ENCODE measurements at places on chromosomes 1 and 21.

DNA sequence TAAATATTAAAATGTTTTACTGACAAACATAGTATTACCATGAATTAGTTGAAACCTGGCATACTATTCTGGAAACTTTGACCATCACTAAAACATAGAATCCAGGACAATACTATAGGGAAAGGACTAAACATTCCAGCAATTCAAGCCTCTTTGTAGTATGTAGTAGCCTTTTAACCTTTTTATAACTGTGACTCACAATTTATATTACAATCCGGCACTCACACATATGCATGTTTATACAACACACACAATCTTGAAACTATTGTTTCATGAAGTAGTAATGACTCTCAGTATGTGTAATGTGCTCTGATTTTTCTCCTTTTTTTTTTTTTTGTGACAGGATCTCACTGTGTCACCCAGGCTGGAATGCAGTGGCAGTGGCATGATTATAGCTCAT, 64.3 kb downstream of the ANKRD13C start:
- DNase-seq, result no peak

GRCh38 chr1:156602557-156602993, 1.3 kb upstream of the GPATCH4 start:
- no peak for DNase-seq

DNA sequence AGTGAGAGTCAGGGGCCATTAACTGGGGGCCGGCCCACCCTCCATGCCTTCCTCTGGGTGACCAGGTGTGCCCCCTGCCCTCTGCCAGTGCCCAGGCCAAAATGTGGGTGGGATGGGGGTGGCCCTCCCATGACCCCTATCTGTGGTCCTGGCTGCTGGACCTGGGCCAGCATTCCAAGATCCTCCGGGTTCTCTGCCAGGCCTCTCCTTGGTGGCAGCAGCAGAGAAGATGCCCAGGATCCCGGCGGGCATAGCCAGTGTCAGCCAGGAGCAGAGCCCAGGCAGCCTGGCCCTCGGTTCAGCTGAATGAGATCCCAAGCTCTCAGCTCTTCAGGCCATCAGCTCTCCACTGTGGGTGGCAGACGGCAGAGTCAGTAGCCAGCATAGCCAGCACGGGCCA, 31.3 kb upstream of the ACTRT2 start:
- no peak for DNase-seq

- DNase-seq, result no peak
These were observed 157.7 kb downstream of the LYPLAL1 start for GRCh38 chr1:219331424-219331823.

Data from memory B cell (primary cell).